Activated effector memory CD4-positive, alpha-beta T cell treated with Interleukin-2 at 50 U/mL for 16 hours (primary cell): ENCODE measurements at places on chromosomes 7 and 10.
A peak's percentile ranks its signal among the peaks of the same experiment; 100 is the strongest.

DNA sequence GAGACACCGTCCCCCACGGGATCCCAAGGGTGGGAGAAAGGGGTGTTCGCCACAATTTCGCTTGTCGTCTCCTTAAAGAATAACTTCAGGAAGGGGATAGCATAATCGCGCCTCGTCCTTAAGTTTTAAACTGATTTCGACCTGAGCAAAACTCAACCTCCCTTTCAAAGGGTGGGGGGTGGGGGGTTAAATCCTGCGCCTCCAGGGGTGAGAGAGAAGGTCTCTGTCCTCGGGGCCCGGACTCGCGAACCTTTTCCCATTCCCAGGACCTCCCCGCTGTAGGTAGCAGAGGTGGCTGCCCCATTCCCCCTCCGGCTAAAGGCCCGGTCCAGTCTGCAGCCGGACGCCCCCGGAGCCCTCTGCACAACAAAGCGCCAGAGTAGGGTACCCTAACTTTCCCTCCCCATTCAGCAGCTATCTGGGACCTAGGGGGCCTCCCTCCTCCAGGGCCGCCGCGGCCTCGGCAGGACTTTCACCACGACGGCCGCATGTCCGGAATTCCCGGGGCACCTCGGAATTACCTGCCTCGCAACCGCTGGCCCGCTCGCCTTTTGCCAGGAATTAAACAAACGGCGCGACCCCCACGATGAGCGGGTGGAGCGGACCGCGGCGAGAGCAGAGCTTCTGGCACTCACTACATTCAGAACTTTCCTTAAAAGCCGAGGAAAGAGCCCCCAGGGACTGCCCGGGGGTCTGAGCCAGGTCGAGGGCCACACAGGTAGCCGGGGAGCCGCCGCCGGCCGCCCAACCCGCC is 1.7 kb downstream of the CDK6 start:
- peak; percentile 1 for DNase-seq

GRCh38 chr7:42236266-42236975 is 588 bp downstream of the GLI3 start:
- no peak for DNase-seq

DNA sequence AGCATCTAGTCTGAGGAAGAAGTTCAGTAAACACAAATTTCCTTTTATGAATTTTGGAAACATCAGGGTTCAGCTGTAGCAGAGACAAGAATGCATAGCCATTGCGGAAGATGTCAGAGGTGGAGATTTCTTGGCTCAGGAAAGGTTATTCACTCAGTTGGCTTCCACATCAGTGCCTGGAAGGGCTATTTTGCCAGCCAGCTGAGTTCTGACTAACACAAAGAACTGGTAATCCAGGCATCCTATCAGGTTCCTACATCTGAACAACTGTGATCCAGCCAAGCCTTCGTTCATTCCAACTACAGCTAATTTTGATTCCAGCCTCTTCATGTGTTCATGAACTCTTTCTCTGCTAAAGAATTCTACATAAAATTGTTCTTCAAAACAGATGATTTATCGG is 965.6 kb downstream of the XPNPEP1 start:
- DNase-seq = no peak

DNA sequence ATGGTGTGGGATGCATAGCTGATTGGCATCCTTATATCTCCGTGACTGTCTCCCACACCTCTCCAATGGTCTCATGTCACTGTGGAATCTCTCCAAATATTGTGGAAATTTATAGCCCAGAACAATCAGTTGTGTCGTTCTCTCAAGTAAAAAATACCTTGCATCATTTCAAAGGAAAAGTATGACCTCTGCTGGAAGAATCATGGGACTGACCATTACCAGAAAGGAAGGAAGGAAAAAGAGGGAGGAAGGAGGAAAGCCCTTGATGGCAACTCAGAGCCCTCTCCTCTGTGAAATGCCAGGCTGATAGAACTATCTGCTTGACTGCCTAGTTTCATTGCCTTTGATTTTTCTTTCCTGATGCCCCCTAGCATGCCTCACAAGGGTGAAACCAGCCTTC is 76.3 kb downstream of the FOXI2 start:
- no peak for DNase-seq

- no peak for DNase-seq
These were observed 1.0 kb downstream of the TLL2 start for GRCh38 chr10:96512524-96513304.

DNA sequence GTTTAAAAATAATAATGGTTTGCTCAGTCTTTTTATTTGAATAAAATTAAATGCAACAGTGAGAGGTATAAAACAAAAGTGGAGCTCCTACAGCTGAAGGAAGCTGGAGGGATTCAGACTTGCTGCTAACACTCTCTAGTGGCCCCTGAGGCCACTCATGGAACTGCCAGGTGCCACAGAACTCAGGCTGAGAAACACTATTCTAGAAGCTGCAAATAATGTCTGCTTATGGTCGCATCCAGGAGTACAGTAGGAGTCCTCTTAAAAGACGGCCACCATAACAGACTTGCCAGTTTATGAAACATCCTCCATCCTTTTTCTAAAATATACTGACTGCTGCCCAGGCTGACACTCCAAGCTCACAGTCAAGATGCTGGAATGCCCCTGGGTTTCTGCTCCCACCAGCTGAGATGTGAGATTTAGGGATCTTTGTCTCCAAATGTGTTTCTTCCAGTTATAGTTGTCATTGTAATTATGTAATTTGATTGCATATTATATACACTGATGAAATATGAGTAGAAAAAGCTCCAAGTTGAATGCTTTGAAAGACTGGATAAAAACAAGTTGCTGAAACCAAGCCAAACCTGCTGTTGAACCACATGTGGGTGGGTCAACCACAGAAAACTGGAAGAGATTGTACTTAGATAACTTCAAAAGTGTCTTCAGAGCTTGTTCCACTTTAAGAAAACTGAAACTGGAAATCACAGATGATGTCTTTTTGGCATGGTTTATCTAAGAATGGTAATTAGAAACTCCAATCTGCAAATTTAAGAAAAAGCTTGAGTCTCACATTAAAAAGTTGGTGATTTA is 213.7 kb upstream of the AOAH start:
- no peak for DNase-seq

- no peak for DNase-seq
These were observed 44.7 kb downstream of the SPAG6 start for GRCh38 chr10:22389856-22390589.

GRCh38 chr7:47318395-47319182 is 263.3 kb downstream of the TNS3 start:
- DNase-seq = no peak

DNA sequence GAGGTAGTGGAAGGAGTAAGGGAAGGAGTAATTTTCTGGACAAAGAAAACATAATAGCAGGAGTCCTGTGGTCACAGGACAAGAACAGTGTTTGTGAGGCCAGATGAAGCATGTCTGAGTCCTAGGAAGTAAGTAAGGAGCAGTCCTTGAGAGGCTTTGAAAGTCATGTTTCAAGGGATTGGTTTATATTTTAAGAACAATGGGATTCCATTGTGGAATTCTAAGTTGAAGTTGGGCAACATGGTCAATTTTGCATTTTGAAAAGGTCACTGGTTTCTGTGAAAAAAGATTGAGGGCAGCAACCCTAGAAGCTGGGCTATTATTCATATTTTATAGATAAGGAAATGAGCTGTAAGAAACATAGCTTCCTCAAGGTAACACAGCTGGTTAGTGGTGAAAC is 10.8 kb upstream of the SLC25A28 start:
- no peak for DNase-seq

GRCh38 chr10:2777666-2778355 is 289.5 kb upstream of the PFKP start:
- no peak for DNase-seq

DNA sequence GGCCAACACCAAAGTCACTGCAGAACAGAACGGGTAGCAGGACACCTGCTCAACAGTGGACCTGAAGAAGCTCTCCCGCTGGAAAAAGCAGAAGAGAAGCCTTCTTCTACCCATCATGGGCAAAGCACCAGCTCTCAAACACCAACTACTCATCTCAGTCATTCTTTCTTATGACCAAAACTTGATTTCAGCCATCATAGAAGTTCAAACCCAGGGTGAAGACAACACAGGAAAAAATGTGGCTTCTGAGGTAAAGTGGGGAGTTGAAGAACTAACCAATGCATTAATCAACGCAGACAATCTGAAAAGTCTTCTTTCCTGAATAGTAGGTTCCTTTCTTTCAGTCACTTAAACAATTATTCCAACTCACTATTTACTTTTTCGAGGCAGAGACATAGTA is 83.3 kb downstream of the ELMO1 start:
- no peak for DNase-seq

DNA sequence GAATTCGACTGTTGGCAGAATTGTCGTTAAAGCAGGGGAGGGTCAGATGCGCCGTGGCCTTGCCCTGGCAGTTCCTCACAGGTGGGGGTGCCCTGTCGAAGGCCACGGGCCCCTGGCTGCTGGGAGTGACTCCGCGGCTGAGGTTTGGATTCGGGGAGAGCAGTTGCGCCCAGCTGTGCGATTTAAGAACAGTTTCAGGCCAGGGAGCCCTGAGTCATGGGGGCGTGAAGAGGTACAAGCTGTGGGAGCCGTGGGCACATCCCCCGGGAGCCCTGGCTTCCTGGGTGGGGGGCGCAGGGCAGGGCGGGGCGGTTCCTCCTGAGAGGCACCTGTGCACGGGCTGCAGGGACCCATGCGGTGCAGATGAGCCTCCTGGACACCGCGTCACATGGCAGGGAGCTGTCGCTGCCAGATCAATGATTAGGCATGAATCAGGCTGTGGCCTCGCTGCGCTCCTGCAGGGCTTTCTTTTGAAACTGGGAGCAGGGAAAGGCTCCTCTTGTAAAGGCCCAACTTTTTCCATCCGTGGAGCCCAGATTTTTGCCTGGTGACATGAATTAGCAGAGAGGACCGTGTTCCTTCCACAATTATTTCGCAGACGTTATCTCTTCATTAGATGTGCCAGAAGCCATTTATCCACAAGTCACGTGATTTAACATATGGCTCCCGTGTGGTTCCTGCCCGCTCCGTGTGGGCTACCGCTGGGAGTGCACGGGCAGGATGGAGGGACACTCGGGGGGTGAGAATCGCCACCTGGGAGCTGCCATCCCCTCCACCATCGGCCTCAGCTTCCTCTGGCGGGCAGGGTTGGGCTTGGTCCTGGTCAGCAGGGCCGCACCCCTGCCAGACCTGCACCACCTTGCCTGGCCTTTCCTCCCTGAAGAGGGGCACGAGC is 918 bp downstream of the PWWP2B start:
- no peak for DNase-seq

GRCh38 chr10:71719464-71720201 is at the start of gene C10orf105:
Gene C10orf105 (minus strand): TSS chr10:71719778. CDS start chr10:71716337, 3,441 bp downstream.
- DNase-seq = no peak

- DNase-seq = no peak
These were observed 20.5 kb downstream of the GRID1 start for GRCh38 chr10:86345859-86346798.

- DNase-seq = no peak
These were observed 46.1 kb downstream of the ARMH3 start for GRCh38 chr10:102009801-102010425.

- no peak for DNase-seq
These were observed 560.5 kb upstream of the GALNT17 start for GRCh38 chr7:70571403-70571934.

DNA sequence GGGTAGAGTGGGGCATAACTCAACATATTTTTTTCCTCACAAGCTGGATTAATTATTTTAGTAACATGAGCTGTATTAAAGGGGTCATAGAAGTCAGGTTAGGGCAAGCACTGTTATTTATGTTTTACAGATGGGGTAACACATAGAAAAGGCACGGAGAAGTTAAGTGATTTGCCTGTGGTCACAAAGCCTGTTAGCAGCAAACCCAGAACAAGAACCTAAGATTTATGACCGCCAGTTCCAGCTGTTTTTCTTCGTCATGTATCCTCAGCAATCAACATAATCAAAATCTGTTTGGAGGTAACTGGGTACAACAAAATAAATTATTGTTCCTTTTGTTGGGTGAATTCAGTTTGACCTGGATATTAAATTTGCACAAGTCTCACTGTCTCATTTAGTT is 57.2 kb upstream of the BET1 start:
- DNase-seq = no peak

GRCh38 chr7:115910541-115911164 is 119.9 kb downstream of the TFEC start:
- no peak for DNase-seq

DNA sequence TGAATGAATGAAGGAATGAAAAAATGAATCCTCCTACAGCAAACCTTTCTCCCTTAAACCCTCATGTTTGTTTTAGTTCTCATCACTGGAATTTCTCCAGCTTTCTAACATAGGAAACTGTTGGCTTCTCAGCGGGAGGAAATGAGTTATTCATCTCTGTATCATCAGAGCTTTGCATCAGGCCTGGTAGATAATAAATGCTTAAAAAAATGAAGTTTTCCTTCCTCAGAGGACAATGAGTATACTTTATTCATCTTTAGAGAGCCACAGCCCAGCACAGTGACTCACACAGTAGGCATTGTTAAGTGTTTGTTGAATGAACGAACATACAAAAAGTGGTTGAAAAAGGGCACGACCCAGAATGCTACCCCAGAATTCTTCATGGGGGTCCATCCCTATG is 62.6 kb downstream of the COL13A1 start:
- no peak for DNase-seq

DNA sequence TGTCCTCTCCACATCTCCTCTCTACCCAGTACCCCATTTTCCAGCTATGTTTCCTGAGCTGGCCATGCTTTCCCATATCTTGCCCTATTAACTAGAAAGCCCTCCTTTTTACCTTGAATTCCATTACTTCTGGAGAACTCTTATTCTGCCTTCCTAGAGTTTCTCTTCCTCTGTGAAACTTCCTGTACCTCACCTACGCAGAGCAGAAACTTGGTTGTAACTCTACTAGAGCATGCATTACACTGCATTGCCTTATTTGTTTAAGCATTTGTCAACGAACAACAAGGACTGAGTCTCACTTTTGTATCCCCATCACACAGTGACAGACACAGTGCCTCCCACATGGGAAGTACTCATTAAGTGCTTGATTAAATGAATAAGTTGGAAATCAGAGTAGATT is 36.4 kb downstream of the VCL start:
- no peak for DNase-seq

DNA sequence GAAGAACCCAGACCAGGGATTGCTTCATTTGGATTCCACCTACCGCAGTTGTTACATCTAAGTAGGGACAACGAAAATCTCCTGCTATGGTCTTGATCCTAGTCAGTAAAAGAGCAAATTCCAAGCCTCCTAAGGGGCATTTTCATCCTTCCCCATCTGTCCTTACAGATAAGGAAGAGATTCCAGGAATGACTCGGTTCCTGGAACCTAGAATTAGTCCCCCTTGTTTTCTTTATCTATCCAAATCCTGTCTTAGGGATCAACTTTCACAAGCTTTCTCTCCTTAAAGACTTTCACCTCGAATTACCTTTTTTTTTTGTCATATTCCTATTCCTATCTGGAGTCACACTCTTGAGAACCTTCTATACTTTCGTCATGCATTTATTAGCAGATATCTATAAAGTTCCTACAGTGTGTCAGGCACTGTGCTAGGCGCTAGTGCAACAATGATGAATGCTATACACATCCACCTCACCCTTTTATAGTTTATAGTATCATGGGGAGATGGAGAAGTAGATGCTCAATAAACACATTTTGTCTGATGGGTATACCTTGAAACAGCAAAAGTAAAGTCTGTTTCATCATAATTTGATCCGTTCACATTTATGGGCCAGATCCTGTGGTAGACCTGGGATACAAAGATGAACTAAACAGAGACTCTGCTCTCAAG is 39.2 kb downstream of the LAMB4 start:
- no peak for DNase-seq

- DNase-seq = no peak
These were observed 35.0 kb upstream of the DGKI start for GRCh38 chr7:137881607-137882260.
